ENCODE measurements at places on chromosomes 3 and 15. TPM values are rescaled to one million over a fixed set of nuclear protein-coding genes. Genes with fewer than 3 reads are reported as not detected.

RPP25 gene
- 15.3 TPM for total RNA-seq

GOLGA8Q gene
- total RNA-seq: 1.1 TPM

IL17RD gene
- total RNA-seq: not detected

FBXW12 gene
- not detected for total RNA-seq

CD200R1 gene
- 6.8 TPM for total RNA-seq

FANCI gene
- 172 TPM for total RNA-seq

DPH3 gene
- total RNA-seq: 36.6 TPM

TLR9 gene
- not detected for total RNA-seq

DNA sequence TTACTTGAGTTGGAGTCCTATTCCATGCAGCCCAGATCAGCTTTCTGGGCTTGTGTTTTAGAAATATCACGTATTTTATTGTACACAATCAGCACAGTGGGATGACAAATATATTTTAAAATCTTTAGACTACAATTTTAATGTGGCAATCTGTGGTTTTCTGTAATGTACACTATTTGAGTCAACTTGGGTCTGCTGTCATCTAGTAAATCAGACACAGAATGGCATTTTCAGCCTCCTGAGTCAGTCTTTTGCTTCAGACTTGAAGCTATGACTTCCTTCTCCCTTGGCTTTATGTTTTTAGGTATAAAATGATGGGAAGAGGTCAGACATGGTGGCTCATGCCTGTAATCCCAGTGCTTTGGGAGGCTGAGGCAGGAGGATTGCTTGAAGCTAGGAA, 232.1 kb downstream of the NECTIN3 start:
- peaks cover 2% of the 10 kb centered on the region for H3K36me3 ChIP-seq
- peaks cover 49% of the 10 kb centered on the region for H3K4me1 ChIP-seq
- H3K4me3 ChIP-seq: no peak overlapping the region
- no peaks in the 10 kb centered on the region for H3K27me3 ChIP-seq

- no peaks in the 10 kb centered on the region for H3K27me3 ChIP-seq
- no peak overlapping the region for H3K27ac ChIP-seq
- DNase-seq: no peak
- H3K36me3 ChIP-seq: peaks cover 22% of the 10 kb centered on the region
These were observed 3.1 kb downstream of the CIAO2A start for GRCh38 chr15:64090527-64090926.

GRCh38 chr3:129182390-129183185, 1.1 kb downstream of the CNBP start:
- H3K27ac ChIP-seq: peak overlapping the region; percentile 98
- H3K4me1 ChIP-seq: peaks cover 38% of the 10 kb centered on the region
- H3K27me3 ChIP-seq: no peaks in the 10 kb centered on the region

GRCh38 chr3:50316657-50317242, 5.8 kb downstream of the HYAL2 start:
- no peak overlapping the region for H3K4me3 ChIP-seq
- H3K27ac ChIP-seq: no peak overlapping the region

DNA sequence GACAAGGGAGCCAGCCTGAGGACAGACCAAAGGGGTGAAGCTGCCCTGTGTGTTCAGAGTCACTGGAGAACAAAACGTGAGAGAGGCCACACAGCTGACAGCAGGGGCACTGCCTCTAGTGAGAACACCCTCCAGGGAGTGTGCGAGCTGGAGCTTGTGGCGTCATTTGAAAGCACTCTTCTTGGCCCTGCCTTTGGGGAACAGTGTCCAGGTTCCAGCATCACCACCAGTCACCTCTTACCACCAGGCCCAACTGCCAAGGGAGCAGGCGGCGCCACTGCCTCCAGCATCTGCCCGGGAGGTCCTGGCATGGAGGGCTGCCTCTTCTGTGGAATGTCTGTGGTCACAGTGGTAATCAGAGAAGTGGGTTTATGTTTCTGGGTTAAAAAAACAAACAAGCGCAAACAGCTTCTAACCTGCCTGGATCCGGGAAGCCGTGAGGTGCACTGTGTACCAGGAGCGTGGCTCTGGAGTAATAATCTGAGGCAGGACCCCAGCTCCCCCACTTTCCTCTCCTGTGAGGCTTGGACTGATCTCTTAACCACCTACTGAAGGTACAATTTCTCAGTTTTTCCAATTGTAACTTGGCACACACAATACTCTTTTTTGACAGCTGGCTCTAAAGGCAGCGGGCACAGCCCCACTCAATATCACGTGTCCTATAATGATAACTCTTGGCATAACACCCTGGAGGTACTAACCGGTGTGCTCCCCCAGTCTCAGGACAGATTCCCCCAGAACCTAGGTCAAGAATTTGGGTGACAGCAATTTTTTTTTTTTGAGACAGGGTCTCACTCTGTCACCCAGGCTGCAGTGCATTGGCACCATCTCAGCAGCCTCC, 32.2 kb upstream of the CDCP1 start:
- no peak overlapping the region for H3K4me3 ChIP-seq
- no peaks in the 10 kb centered on the region for H3K36me3 ChIP-seq
- no peak for DNase-seq
- H3K27me3 ChIP-seq: peaks cover 28% of the 10 kb centered on the region
- H3K27ac ChIP-seq: no peak overlapping the region

GRCh38 chr3:47440131-47440530, 35.6 kb downstream of the SCAP start:
- no peak for DNase-seq
- peaks cover 6% of the 10 kb centered on the region for H3K4me1 ChIP-seq
- H3K4me3 ChIP-seq: no peak overlapping the region
- no peak overlapping the region for H3K27ac ChIP-seq

GRCh38 chr15:64197425-64197824, 34.6 kb upstream of the PPIB start:
- H3K4me3 ChIP-seq: no peak overlapping the region
- H3K27me3 ChIP-seq: no peaks in the 10 kb centered on the region
- no peak for DNase-seq

- no peak overlapping the region for H3K4me3 ChIP-seq
- H3K4me1 ChIP-seq: no peaks in the 10 kb centered on the region
- no peak overlapping the region for H3K27ac ChIP-seq
- H3K36me3 ChIP-seq: no peaks in the 10 kb centered on the region
- DNase-seq: no peak
These were observed 2.3 kb downstream of the ACTC1 start for GRCh38 chr15:34793071-34793470.

DNA sequence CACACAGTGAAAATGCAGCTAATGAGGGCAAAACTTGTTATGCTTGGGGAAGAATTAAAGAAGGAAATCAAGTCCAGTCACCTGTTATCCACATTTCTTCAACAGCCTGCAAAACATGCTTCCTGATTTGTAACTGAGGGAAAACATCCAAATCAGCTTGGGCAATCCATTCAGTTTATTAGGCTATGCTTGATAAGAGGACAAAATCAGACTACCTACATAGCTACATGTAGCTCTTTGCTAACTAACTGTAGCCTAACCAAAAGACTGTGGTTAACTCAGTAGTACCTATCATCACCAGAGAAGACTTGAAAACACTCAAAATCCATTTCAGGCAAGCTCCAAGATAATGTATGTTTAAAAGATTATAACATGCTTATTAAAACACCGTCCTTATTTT, 436.4 kb downstream of the SHQ1 start:
- peaks cover 81% of the 10 kb centered on the region for H3K4me1 ChIP-seq
- no peaks in the 10 kb centered on the region for H3K27me3 ChIP-seq
- no peak for DNase-seq
- H3K36me3 ChIP-seq: peaks cover 9% of the 10 kb centered on the region

DNA sequence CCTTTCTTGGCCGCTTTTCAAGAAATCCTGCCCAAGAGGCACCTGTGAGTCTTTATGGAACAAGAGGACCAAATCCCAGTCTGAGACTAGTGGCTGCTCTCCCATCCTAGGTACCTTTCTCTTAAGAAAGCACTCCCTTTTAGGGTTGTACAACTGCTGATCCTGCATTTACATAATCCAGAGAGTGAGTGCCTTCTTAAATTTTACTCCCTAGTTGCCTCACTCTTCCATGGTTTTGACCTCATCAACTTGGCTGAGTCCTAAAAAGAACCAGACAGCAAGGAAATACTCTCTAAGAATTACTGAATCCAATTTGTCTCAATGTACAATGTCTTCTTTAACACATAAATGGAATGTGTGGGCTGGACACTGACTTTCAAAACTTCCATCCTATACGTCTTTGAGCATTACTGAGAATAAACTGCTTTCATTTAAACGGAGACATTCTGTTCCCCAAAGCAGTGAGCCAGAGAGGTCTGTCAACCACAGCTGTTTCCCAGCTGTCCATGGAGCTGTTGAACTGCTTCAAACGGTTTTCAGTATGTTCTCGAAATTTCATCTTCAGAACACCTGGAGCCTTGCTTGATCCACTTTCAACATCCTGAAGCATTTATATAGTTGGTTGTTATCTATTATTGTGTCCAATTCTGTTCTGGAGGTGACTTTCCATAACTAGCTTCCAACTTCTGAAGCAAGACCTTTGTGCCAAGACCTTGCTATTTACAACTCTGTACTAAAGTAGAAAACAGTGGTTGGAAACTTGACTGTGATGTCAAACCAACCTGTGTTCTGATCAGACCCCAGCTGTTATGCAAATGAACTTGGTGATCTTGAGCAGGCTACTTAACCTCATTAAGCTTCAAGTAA, 179.1 kb downstream of the SLC9A9 start:
- no peak overlapping the region for H3K4me3 ChIP-seq
- H3K27ac ChIP-seq: peak overlapping the region; percentile 25
- peaks cover 3% of the 10 kb centered on the region for H3K4me1 ChIP-seq
- H3K27me3 ChIP-seq: no peaks in the 10 kb centered on the region

DNA sequence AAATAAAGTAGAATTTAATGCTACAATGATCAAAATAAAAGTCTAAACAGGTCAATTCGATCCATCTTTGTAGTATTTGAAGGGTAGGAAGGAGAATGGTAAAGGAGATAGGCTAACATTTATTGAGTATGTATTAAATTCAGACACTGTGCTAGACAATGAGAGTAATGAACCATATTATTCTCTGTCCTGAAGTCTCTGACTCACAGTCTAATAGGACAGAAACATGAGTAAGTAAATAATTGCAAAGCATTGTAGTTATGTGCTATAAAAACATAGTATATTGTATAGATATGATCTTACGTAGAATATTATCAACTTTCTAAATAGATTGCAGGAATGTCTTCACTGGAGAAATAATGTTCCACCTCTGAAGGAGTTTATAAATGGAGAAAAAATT, 64.5 kb downstream of the MDFIC2 start:
- H3K27me3 ChIP-seq: no peaks in the 10 kb centered on the region
- DNase-seq: no peak
- no peak overlapping the region for H3K4me3 ChIP-seq
- H3K4me1 ChIP-seq: no peaks in the 10 kb centered on the region
- no peak overlapping the region for H3K27ac ChIP-seq

GRCh38 chr3:187743195-187744141, 1.8 kb downstream of the BCL6 start:
- H3K27me3 ChIP-seq: no peaks in the 10 kb centered on the region
- peaks cover 7% of the 10 kb centered on the region for H3K36me3 ChIP-seq
- peak; percentile 46 for DNase-seq
- H3K4me1 ChIP-seq: peaks cover 68% of the 10 kb centered on the region

DNA sequence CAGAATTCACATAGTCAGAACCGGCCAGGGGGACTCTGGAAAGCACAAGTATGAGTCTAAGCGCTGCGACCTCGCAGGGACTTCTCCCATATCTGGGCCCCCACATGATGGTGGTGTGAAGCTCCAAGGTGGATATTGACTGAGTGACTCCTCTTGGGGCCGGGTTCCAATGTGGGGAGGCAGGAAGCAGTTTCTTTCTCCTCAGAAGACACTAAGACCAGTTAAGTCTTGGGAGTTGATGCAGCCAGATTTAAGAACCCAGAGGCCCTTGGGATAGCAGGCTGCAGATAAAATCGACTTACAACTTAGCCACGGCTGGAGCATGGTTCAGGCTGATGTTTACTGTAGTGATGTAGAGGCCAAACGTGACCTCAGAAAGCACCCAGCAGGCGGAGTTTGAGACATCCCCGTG, 55.4 kb upstream of the KLF13 start:
- peaks cover 5% of the 10 kb centered on the region for H3K36me3 ChIP-seq
- no peak overlapping the region for H3K4me3 ChIP-seq
- no peak for DNase-seq
- no peak overlapping the region for H3K27ac ChIP-seq

DNA sequence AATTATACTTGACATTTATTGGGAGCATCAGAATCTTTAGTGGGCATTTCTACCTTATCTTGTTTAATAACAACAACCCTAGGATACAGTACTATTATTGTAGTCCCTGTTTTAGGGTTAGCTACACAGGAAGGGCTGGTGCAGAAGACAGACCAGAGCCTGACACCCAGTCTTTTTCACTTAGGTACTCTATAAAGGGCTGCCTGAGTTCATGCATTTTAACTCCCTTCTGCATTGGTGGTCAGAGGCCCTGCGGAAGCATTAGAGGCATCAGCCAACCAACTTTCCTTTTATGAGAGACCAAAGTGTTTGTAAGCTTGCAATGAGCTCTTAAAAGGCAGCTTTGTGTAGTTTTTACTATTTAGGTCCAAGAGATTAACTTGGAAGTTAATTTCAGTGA, 105.4 kb downstream of the PLCL2 start:
- H3K36me3 ChIP-seq: peaks cover 5% of the 10 kb centered on the region
- H3K27ac ChIP-seq: no peak overlapping the region
- peaks cover 14% of the 10 kb centered on the region for H3K4me1 ChIP-seq
- no peaks in the 10 kb centered on the region for H3K27me3 ChIP-seq
- DNase-seq: no peak

DNA sequence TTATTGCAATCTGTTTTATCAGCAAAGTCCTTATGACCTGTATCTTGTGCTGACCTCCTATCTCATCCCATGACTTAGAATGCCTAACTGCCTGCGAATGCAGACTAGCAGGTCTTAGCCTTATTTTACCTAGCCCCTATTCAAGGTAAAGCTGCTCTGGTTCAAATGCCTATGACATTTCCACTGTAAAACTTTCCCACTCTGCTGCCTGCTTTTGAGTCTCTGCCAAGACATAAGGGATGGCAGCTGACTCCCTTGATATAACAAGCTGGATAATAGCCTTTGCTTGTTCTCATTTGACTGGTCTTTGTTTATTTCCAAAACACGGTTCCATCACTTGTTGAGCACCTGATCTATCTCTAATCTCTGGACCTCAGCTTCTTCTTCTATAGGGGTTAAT, 131.9 kb upstream of the STRIT1 start:
- no peak for DNase-seq
- H3K4me3 ChIP-seq: no peak overlapping the region
- no peaks in the 10 kb centered on the region for H3K27me3 ChIP-seq
- no peak overlapping the region for H3K27ac ChIP-seq
